Mesenteric fat pad (tissue), 1 donor: ENCODE measurements at places on chromosomes 16 and 17. TPM values are rescaled to one million over a fixed set of nuclear protein-coding genes. Genes with fewer than 3 reads are reported as not detected.

GRCh38 chr17:57203040-57203439 lies 53.3 kb upstream of the MSI2 start:
- DNase-seq: no peak

DNA sequence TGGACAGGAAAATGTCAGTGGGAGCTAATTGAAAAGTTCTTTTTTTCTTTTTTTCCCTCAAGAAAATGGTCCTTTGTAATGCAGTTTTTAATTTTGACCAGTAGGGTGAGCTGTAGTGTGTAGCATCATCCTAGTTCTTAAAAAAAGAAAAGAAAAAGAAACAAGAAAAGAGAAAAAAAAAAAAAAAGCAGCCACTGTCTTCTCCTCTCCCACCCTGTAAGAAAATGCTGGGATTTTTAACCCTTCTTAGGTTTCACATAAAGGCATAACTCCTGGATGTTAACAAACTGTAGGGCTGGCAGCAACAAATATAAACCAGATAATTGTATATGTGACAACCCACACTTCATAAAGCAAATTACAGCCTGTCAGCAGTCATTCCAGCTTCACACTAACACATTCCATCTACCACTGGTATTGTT lies 78.1 kb downstream of the SKAP1 start:
- no peak for DNase-seq

GRCh38 chr17:76106703-76107102 lies 3.1 kb upstream of the EXOC7 start:
- DNase-seq: no peak

GRCh38 chr16:50368410-50369132 lies at the start of gene BRD7:
BRD7 (minus strand) TSS chr16:50368988; CDS start chr16:50368774, 214 bp downstream.
- peak; percentile 89 for DNase-seq

GRCh38 chr17:50194140-50194933 lies 7.1 kb downstream of the COL1A1 start:
- no peak for DNase-seq

DNA sequence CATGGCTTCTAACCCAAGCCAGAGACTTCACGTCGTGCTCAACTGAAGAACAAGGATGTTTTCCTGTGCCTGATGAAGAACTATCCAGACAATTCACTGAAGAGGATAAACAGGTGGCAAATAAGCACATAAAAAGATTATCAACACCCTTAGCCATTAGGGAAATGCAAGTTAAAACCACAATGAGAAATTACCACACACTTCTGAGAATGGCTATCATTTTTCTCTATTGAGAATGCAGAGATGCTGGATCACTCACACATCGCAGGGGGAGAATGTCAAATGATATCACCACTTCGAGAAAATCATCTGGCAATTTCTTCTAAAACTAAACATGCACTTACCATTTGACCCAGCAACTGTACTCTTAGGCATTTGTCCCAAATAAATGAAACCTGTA lies 162.8 kb downstream of the IRX3 start:
- no peak for DNase-seq

- DNase-seq: no peak
Observed at GRCh38 chr17:69415431-69415830, 934 bp downstream of the MAP2K6 start.

GRCh38 chr16:17768257-17768656 lies 297.5 kb upstream of the XYLT1 start:
- no peak for DNase-seq

DNA sequence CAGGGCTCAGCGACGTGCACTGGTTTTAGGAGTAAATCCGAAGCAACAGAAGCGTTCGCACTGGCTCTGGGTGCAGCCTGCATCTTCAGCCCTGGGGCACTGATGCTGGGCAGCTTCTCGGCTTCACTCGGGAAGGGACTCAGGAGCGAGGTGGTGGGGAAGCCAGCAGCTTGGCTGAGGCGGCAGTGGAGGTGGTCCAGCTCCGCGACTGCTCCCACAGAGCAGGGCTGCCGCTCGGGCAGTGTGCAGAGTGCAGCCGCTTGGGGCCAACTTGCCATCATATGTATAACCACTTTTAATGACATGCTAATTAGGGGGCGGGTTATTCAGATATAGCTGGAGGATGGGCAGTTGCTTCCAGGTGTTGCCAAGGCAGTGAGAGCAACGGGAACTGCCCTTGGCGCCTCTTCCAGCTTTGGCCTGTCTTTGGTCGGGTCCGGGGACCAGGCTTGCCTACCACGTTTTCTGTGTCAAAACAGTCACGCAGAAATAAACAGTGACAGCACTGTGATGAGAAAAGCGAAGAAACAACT lies 26.7 kb downstream of the METRNL start:
- no peak for DNase-seq

DNA sequence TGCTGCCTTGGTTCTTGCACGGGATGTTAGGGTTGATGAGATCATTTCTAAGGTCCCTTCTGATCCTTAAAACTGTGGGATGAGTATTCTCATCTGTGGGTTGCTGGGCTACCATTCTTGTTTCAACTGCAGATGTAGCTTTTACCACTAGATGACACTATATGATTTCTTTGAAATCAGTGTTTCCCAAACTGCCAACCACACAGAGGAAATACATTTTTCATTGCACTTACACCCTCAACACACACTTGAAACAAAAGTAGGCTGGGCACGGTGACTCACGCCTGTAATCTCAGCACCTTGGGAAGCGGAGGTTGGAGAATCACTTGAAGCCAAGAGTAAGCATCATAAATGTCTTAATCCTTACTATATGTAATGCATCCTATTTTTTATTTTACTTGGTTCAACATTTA lies 15.3 kb downstream of the LCMT1 start:
- DNase-seq: no peak

- no peak for DNase-seq
Observed at GRCh38 chr17:79959042-79959441, 76.6 kb downstream of the TBC1D16 start.

DNA sequence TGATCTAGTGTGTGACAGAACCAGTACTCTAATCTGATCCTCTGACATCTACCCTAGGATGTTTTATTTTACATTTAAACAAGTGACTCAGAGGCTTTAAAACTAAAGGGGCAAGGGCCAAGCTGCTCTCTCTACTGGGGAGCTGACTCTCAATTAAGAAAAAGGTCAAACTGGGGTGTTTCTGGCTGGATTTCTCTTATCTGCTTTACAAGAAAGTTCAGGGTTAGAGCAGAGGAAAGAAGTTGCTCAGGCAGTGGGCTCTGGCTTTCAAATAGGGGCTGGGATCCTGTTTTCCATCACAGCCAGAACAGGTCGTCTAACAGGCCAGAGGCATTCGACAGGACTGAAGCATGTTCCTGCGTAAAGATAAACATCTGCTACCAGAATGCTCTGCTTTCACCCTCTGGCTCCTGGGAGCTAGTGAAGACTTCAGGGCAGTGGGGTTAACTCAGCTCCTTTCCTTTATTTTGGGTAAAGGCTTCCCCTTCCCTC lies 8.5 kb downstream of the MMP28 start:
- DNase-seq: no peak

DNA sequence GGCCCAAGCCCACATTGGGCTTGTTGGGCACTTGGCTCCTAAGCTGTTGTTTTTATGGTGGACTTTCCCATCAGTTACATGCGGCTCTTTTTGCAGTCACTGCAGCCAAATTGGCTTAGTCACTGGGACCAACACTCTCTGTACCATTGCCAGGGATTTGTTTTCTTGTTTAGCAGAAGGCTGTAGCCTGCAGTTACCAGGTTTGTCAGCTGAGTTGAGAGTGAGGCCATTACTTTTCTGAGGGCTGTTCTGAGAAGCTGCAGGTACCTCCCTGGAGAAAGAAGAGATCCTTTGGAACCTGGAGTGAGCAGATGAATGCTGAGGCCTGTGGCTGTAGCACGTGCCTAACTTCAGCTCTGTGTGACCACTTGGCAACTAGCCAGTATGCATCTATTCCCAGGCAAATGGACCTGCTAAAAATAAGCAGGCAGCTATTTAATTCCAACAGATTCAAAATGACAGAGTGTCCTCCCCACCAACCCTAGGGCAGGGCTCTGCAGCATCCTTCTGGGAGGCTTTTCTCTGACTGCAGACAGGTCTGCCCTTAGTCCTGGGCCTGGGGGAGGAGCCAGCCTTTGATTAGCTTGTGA lies 12.9 kb downstream of the AKAP1 start:
- no peak for DNase-seq

DNA sequence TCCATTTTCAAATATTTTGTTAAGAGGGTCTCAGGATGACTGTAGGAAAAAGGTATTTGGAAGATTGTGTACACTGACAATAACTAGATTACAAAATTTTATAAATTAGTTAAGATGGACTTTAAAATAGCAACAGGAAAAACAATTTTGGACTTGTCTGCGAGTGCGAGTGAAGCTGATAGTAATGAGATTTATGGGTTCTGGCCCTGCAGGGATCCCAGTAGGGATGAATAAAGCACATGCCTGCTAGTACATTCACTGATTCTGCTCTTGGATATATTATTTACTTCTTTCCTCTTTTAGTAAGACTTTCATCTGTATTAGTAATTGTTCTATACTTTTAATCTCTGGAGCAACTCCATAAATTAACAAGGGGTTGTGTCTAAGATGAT lies 28.2 kb downstream of the PRKCA start:
- DNase-seq: no peak

Gene GPR179
- total RNA-seq: not detected

Gene KLHL11
- 10.8 TPM for total RNA-seq

Gene TCAP
- total RNA-seq: 0.64 TPM

Gene PSMB3
- 145 TPM for total RNA-seq

Gene KCNJ16
- not detected for total RNA-seq
